Fibroblast of lung (primary cell): ENCODE measurements at places on chromosomes 16 and 17. TPM values are rescaled to one million over a fixed set of nuclear protein-coding genes. Genes with fewer than 3 reads are reported as not detected.

OTOP2 gene
- not detected in 2 replicates for total RNA-seq

MYO15B gene
- total RNA-seq = 4.6 and 14.4 TPM in 2 replicates

MYL11 gene
- not detected in 2 replicates for total RNA-seq

CCDC200 gene
- not detected in 2 replicates for total RNA-seq

NECAB2 gene
- under 0.01 and 0.17 TPM in 2 replicates for total RNA-seq

OR4D1 gene
- total RNA-seq = not detected in 2 replicates

CLEC19A gene
- not detected in 2 replicates for total RNA-seq

KAT8 gene
- total RNA-seq = 30.4 and 39.3 TPM in 2 replicates

DNA sequence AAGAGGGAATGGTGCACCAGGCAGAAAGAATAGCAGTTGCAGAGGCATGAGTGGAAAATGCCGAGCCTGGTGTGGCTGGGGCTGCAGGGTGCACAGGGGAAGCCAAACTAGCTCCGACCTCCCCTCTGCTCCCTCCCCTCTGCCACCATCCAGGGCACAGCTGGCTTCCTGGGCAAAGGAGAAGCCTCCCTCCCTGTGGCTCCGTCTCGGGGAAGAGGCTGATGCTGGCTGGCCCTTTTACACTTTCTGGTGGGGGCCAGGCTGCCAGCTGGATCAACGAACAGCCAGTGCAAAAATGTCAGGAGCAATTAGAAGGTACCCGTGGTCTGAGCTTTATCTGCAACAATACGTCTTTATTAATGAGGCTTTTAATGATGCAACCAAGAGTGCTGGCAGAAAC, 37.1 kb upstream of the KCNJ12 start:
- no peak for DNase-seq

DNA sequence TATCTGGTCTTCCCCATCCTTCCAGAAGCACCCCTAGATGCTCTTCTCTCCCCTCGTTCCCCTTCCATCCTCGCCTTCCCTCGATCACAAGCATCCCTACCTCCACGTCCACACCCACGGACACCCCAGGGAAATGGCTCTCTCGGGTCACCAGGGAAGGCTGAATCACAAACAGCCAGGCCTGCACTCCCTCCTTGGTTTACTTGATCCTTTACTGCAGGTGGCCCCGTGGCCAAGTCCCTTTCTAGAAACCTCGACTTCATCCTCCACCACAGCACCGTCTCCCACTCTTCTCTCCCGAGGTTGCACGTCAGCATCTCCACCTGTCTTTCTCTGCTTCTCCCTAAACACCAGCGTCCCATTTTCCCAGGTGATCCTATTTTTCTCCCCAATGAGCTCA, 6.5 kb upstream of the RBFOX3 start:
- DNase-seq = no peak

- no peak for DNase-seq
Measured at GRCh38 chr16:86568677-86569623, 2.3 kb downstream of the FOXC2 start.

GRCh38 chr17:81983639-81984373, 6.4 kb downstream of the ASPSCR1 start:
- DNase-seq = no peak

- peak; percentile 77 for DNase-seq
Measured at GRCh38 chr16:19210280-19210924, 42.4 kb downstream of the SYT17 start.

- peak; percentile 75 for DNase-seq
Measured at GRCh38 chr17:77392376-77393273, 251.9 kb downstream of the SEC14L1 start.

GRCh38 chr17:32863559-32863958, 13.4 kb downstream of the MYO1D start:
- no peak for DNase-seq

- DNase-seq = no peak
Measured at GRCh38 chr16:88901718-88902337, 35.4 kb upstream of the PABPN1L start.

- DNase-seq = no peak
Measured at GRCh38 chr17:43846963-43847371, at the start of gene CD300LG. Gene CD300LG, plus strand, starts transcription at chr17:43847176. Its CDS starts 41 bp downstream, at chr17:43847217.

GRCh38 chr16:53839150-53839549, 135.2 kb downstream of the FTO start:
- no peak for DNase-seq

DNA sequence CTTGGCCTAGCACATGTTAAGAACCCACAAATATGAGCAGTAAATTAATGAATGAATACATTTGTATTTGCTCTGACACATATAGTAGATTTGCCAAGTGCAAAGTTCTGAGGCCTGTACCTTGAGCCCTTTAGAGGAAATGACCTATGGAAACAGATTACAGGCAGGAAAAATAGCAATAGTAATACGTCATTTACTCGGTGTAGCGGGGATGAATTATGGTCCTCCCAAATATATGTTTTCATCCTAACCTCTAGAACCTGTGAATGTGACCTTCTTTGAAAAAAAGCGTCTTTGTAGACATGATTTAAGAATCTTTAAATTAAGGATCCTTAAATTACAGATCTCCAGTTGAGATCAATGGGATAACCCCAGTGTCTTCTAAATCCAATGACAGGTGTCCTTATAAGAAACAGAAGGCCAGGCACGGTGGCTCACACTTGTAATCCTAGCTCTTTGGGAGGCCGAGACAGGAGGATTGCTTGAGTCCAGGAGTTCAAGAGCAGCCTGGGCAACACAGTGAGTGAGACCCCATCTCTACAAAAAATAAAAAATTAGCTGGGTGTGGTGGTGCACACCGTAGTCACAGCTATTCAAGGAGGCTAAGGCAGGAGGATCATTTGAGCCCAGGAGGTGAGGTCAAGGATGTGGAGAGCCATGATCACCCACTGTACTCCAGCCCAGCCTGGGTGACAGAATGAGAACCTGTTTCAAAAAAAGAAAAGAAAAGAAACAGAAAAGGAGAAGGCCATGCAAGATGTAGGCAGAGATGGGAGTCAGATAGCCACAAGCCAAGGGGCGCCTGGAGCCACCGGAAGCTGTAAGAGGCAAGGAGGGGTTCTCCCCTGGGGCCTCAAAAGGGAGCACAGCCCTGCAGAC, 5.1 kb upstream of the ITPRIPL2 start:
- no peak for DNase-seq

GRCh38 chr17:57819285-57819684, 30.6 kb downstream of the MRPS23 start:
- DNase-seq = no peak

DNA sequence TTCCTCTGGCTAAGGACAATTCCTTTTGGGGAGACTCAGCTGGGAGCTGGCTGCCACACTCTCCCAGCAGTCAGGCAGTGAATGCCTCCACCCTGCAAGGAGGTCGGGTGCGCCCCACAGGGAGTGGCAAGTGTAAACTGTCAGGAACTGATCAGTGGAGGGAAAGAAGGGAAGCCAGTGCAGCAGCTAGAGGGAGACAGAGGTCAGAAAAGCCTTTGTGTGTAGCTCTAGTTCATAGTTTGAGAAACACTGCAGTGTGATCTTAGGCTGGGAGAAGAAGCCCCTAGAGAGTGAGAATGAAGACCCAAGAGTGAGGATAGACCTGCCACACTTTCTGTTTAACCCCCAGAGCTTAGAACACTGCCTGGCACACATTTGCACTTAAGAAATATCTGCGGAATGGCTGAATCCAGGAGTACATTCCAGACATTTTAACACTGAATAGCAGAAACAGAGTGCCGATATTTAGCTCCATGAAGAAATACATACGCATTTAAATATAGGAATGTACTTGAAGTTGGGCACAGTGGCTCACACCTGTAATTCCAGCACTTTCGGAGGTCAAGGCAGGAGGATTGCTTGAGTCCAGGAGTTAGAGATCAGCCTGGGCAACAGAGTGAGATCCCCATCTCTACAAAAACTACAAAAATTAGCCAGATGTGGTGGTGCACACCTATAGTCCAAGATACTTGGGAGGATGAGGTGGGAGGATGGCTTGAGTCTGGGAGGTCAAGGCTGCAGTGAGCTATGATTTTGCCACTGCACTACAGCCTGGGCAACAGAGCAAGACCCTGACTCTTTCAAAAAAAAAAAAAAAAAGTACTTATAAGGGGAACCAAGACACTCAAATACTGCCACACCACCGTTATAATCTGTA, 11.1 kb upstream of the SLC5A11 start:
- DNase-seq = peak; percentile 19

- DNase-seq = no peak
Measured at GRCh38 chr16:80503107-80503506, 37.7 kb upstream of the DYNLRB2 start.

- no peak for DNase-seq
Measured at GRCh38 chr16:27333549-27333948, 19.8 kb downstream of the IL4R start.

DNA sequence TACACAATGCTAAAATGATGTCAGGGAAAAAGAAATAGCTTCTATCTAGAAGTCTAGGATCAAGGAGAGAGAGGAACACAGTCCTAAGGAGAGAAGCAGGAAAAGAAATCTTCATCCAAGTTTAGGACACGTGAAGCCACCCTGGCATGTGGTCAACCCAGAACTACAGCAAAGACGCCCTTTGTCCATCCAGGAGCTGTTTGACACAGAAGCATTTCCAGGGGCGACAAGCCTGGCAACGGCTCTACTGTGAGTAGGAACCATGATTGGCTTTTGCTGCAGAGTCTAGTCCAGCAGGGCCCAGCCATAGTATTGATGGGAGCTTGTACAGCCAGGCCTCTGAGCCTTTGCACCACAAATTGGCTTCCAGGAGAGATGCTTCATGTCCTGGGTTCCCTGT, 185.4 kb upstream of the RPL38 start:
- no peak for DNase-seq

- peak; percentile 75 for DNase-seq
Measured at GRCh38 chr17:76866774-76867577, 1.2 kb upstream of the MGAT5B start.
